GM10248 (cell line): ENCODE measurements at places on chromosomes 2 and 18.

- DNase-seq = no peak
Observed at GRCh38 chr2:144348846-144349245, 171.1 kb downstream of the ZEB2 start.

DNA sequence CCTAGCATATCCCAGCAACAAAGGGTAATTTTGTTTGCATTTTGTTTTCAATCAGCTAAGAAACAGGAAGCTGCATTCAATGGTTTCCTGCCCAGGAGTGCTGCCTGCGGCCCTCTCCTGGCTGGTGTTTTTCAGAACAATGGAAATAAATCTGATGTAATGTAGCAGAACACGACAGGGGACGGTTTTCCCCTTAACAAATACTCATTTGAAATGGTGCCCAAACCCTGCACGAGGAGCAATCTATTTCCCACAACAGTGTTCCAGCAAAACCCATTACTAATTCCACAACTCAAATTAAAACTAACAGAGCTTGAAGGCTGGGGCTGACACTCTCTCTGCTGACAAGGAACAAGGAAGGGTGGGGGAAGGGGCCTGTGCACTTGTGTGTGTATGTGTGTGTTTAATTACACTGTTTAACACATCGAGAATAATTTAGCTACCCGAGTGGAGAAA, 8.7 kb downstream of the CAPN13 start:
- DNase-seq = no peak

DNA sequence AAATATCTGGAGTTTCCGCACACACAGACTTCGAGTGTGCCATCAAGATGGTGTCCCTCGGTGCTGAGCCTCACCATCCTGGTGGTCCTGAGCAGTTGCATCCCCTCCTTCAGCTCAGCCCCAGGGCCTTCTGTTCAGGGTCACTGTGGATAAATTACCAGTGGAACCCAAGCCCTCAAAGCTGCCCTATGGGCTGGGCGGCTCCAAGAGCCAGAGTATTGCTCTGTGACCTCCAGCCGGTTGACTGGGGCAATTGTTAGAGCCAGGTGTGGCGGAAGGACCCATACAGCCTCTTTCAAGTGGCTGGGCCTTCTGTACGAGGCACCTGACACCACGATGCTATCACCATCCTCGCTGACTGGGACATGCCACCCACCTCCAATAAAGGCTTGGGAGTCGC, 215.5 kb downstream of the GBX2 start:
- no peak for DNase-seq

GRCh38 chr2:128549646-128550260, 231.1 kb upstream of the HS6ST1 start:
- no peak for DNase-seq

- no peak for DNase-seq
Observed at GRCh38 chr18:46294751-46295150, 190.6 kb downstream of the HAUS1 start.

DNA sequence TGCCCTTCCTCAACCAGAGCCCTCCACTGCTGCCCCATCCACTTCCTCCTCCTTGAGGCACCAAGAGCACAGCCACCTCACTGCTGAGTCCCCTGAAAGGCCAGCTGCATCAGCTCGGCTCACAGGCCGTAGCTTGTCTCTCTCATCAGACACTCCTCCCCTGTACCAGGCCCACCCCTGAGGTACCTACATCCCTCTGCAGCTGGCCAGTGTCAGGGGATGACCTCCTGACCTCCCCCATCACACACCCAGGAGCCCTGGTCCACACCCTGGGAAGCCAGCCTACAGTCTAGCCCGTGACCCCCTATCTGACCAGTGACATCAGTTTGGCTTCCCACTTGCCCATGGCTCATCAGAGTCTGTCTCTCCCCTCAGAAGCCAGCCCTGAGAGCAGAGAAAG, 205.6 kb downstream of the TNS1 start:
- peak; percentile 4 for DNase-seq

DNA sequence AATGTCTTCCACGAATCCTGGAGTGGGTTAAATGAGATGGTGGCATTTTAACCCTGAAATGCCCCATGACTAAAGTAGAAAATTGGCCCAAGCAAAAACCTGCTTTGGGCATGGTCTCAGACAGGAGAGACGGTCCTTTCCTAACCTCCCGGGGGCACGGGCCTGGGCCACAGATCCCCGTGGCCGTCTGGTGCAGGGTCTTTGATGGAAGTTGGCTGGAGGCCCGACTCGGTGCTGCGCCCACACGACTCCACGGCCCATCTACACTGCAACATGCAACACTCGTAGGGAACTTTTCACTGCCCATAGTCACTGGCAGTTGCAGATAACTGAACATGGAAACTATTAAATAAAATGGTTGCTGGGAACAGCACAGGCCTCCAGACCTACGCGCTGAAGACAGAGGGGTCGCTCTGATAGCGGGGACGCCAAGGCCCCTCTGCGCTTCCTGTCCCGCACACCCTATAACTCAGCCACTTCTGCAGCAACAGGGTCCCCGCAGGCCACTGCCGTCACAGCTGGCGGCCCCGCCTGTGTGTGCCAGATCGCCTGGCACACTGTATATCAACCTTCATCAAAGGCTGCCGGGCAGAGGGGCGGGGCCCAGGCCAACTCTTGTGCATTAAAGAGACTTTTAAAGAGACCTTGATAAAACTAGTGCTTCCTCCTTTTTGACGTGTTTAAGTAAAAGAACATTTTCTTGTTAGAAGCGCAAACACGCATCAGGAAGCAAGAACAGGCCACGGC, 214.1 kb downstream of the TWIST2 start:
- DNase-seq = no peak

GRCh38 chr2:106296182-106296815, 102.2 kb upstream of the UXS1 start:
- DNase-seq = no peak

DNA sequence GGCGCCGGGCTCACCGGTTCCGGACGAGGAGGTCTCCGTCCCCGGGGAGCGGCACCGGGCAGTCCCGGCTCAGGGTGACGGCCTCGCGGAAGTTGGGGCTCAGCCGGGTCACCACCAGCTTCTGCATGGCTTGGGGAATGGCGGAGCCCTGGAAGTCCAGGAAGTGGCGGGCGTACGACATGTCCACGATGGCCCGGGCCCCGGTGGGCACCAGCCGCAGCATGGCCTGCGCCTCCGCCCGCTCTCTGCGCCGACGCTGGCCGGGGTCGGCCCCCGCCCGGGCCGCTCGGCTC, 157 bp downstream of the PTGR3 start:
- no peak for DNase-seq

DNA sequence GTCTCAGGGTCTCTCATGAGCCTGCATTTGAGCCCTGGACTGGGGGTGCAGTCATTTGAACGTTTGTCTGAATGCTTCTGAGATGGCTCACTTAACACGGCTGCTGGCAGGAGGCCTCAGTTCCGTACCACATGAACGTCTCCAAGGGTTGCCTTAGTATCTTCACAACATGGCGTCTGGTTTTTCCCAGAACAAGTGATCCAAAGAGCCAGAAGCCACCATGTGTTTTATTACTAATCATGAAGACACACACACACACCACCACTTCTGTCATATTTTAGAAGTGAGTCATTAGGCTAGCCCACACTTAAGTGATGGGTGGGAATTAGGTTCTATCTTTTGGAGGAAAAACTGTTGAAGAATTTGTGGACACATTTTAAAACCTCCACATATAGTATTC, 15.0 kb upstream of the MYO1B start:
- no peak for DNase-seq

DNA sequence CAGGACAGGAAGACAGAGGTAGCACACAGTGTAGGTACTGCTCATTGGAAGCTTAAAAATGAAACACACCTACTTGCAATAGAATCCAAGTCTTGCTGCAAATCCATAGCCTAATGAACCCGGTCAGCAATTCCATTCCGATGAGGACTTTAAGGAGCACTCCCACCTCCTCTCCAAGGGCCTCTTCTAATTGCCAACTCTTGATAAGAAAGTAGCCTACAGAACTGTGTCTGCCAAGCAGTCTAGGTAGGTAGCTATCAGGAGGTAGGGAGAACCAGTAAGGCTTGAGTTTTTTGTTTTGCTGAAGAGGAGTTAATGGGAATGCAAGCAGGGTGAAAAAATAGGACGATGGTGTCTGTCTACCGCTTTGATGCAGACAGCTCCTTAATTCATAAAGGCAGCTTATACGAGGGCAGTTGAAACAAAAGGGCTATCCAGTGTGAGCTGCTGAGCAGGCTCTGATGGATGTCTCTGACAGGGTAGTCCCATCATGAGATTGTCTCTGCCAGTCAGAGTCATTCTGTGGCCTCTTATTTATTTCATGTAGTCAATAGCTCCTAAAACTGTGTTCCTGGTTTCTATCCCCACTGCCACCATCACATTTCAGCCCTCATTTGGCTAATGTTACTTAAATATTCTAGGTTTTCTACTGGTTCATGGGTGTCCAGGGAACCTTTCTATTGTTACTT, 155.6 kb upstream of the DNMT3A start:
- no peak for DNase-seq

GRCh38 chr2:18456026-18456425, 104.4 kb downstream of the RDH14 start:
- DNase-seq = no peak
